ENCODE measurements at places on chromosomes 2 and 18.

- DNase-seq = no peak
Measured at GRCh38 chr18:31558567-31558966, 33.1 kb upstream of the TTR start.

DNA sequence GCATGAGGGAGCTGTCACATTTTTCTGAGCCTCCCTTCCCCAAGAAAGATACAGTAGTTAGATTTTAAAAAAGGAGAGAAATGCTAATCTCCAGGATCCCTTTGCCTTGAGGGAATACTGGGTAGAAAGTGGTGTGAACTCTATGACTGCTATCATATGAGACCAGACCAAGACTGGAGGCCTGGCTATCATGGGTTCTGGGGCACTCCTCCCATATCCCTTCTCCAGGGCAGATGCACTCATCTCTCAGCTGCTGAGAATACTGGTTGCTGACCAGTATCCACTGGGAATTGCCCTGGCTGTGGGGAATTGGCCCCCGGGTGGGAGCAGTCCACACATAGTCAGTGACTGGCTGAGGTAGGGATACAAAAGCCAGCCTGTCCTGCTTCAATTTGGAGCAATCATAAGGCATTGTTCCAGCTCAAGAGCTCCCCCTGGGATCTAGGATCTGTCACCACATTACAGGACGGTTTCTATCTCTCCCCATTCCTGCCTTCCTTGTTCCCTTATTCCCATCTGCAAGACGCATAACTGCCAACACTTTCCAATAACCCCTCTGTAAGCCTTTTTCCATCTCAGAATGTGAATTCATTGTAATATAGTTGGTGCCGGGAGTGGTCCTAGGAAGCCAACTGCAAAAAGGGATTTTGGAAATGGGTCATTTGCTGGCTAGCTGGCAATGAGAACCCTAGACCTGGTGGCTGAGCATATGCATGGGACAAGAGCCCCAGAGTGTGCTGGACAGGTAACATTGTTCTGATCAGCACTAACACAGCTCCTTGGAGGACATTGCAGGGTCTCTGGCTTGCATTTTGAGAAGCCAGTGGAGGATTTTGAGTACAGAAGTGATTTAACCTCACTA, 35.4 kb upstream of the REEP1 start:
- peak; percentile 29 for DNase-seq

DNA sequence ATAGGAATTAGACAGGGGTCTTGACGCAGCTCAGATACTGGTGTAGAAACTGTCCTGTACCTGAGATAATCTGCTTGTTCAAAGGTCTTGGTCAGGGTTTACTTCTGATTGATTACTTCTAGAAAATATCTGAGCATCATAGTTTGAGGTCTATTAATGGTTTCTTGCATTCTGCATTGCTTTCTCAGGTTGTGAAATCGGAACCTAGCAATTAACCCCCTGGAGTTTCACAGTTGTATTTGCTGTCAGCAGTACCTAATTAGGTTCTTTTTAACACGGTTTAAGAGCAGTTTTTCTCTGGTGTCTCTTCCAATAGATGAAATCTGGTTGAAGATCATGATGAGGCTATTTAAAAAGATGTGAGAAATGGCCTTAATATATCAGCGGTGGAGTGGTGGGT, 428.6 kb upstream of the SYT4 start:
- DNase-seq = no peak

- no peak for DNase-seq
Measured at GRCh38 chr18:71114550-71115210, 825.8 kb downstream of the SOCS6 start.

- no peak for DNase-seq
Measured at GRCh38 chr18:63476668-63477067, at the start of gene SERPINB5. TSS of gene SERPINB5 (plus strand) at chr18:63476958. CDS start at chr18:63484429, 7,471 bp downstream.

GRCh38 chr18:35045121-35045520, 3.9 kb downstream of the MAPRE2 start:
- DNase-seq = no peak

DNA sequence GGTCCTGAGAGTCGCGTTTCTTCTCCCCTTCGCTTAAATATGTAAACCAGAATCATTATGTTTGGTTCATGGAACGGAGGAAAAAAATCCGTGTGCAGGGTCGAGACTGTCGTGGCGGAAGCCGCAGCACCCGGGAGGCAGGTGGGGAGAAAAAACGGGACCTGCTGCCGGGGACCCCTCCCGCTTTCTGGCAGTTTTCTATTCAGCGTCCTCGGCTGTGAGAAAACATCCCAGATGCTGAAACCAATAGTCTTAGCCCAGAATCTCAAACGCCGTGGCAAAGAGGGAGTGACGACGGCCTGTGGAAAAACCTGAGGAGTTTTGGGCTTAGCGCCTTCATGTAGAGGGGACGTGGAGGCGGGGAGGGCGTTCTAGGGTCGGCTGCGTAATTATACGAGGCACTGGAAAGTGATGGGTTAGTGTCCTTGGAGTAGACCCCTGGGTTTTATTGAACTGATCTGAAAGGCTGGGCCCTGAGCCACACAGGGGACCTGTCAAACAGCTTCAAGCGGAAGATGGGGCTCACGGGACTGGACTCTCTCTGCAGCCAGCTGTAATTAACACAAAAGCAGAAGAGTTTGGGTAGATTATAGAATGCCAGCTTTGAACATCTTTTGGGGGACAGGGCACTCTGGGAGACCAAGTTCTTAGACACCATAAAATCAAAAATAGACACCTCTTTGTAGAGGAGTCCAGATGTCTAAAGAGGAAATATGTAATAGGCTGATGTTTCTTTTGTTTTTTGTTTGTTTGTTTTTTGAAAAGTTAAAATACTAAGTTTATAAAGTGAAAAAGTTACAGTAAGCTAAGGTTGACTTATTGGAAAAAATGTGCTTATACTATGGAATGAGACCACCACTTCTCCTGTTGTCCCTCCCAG, 834 bp upstream of the BUB1 start:
- peak; percentile 56 for DNase-seq

- no peak for DNase-seq
Measured at GRCh38 chr2:118989481-118989880, 47.5 kb downstream of the MARCO start.

DNA sequence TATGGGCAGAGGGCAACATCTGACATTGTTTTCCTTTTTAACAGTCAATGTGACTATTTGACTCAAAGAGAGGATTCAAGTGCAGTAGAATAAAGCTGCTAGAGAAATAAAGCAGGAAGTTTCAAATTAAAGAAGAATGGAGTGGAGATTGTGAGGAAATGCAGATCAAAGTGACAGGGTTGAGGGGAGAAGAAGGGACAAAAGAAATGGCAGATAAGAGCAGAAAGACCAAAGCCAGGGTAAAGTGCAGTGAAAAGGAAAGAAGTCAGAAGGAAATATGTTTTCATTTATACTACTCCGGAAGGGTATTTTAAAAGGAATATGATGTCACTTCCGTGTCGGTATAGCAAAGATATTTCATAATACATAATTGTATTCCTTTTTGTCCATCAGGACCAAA, 297.5 kb upstream of the CRIM1 start:
- no peak for DNase-seq

DNA sequence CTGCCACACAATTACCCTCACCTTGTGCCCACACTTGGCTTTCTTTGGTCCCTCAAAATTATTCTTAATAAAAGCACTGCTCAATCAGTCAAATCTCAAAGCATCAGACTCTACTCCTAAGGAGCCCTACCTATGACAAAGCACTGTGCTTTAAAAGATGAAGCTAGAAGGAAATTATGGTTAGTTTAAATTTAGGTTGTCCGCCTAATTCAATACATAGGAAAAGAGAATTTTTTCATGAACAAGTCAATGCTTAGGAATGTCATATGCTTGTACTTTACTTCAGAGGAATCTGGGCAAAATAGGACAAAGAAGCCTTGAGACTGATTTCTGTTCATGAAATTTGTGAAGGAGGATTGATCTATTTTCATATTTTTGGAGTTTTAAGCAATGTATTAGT, 726.4 kb upstream of the CDH2 start:
- no peak for DNase-seq

GRCh38 chr18:64882896-64883295, 734.0 kb upstream of the LINC00305 start:
- DNase-seq = no peak

DNA sequence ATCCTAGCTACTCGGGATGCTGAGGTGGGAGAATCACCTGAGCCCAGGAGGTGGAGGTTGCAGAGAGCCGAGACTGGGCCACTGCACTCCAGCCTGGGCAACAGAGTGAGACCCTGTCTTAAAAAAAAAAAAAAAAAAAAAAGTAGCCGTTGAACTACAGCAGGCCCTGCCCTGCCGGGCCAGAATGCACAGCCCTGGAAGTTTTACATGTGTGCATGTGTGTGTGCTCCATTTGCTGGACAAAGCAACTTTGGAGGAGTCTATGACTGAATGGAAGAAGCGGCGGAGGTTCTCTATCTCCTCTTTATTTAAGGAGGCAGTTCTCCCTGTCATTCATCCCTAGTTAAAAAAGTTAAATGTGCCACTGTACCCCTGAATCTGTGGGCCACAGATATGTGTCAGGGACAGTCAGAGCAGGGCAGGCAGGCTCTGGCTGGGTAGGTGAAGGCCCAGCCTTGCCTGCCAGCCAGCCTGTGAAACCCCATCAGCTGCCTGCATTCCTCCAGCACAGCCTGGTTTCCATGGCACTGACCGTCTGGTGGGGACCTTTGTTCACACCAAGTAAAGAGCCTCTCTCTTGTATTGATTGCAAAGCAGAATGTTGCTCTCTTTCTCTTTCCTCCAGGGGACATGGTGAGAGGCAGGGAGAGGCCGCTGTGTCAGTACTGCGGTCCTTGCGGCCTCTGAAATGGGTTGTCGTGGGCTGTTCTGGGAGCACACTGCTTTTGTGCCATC, 10.9 kb downstream of the LIPG start:
- DNase-seq = no peak

All from OCI-LY7 (cell line).